ENCODE measurements at places on chromosomes 11 and 22.

- no peak for DNase-seq
These were observed 4.3 kb downstream of the LDHC start for GRCh38 chr11:18416459-18416858.

- DNase-seq = no peak
These were observed 951 bp upstream of the EHD1 start for GRCh38 chr11:64879244-64879900.

- no peak for DNase-seq
These were observed 16.9 kb upstream of the ARHGAP42 start for GRCh38 chr11:100670140-100670539.

- DNase-seq = no peak
These were observed 35.1 kb downstream of the HIPK3 start for GRCh38 chr11:33292311-33292710.

GRCh38 chr22:50302041-50302541 is 5.4 kb downstream of the PLXNB2 start:
- no peak for DNase-seq

GRCh38 chr11:17250561-17251350 is 25.8 kb upstream of the NUCB2 start:
- no peak for DNase-seq

- DNase-seq = no peak
These were observed 3.3 kb downstream of the TSPAN4 start for GRCh38 chr11:845872-846495.

DNA sequence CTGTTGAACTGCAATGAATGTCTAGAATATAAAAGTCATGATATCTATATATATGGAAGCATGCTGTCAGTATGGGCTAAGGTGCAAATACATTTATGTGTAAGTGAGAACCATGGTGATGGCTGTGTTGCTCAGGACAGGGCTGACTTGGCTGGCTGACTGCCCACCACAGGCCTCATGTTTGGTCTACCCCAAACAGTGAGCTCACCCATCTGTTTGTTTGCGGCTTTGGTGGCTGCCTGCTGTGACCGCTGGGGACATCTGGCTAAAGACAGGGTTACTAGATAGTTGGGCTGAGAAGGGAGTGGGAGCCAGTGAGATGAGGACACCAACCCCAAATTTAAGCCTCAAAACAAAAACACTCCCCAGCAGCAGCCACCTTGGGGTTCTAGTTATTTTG is 6.3 kb downstream of the CD44 start:
- no peak for DNase-seq

GRCh38 chr11:17400048-17400775 is 11.8 kb upstream of the KCNJ11 start:
- no peak for DNase-seq

GRCh38 chr11:66924272-66924671 is 33.9 kb downstream of the PC start:
- DNase-seq = no peak

DNA sequence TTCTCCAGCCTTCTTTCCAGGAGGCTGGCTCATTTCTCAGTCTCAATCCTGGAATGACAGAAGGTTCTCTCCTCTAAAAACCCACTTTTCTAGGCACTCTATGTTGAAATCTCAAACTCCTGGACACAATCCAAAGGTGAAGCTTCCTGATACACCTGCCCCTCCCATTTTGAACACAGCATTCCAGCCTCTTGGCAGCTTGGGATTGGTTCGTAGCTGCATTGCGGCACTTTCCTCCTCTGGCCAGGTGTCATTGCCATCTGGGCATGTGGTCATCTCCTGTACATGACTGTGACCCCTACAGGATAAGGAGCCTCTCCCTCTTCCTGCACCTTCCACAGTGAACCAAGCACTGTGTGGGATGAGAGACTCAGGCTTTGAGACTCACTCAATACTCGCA is 230.2 kb upstream of the B3GAT1 start:
- no peak for DNase-seq

DNA sequence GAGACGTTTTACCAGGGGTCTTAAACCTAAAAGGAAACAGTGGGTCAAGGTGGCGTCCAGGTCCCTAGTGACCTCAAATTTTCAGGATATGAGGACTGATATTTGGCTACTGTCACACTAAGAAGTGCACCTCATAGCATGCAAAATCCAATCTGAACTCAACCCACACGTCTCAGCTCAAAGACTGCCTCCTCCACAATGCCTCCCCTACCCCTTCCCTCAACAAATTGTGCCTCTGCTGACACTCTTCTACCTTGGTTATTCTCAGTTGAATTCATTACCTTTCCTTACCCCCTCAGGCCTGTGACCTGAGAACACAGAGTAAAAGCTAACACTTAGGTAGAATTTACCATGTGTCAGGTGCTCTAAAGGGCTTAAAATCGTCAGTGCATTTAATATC is 12.4 kb upstream of the LIPT2 start:
- no peak for DNase-seq

DNA sequence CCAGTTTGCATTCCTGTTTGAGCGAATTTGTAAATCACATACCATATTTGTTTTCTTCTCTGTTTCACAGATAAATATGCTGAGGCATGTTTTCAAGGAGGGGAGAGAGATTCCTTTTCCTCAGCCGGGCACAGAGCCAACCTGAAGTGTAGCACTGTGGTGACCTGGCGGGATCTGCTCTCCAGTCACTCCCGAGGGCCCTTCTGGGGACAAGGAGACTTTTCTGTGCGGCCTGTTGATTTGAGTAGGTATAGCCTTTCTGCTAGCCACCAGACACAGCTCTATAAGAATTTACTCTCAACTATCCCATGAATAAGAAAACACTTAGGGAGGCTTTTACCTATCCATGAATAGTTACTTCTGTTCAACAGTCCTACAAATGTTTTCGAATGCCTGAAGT is 63.5 kb upstream of the FDX1 start:
- DNase-seq = no peak

DNA sequence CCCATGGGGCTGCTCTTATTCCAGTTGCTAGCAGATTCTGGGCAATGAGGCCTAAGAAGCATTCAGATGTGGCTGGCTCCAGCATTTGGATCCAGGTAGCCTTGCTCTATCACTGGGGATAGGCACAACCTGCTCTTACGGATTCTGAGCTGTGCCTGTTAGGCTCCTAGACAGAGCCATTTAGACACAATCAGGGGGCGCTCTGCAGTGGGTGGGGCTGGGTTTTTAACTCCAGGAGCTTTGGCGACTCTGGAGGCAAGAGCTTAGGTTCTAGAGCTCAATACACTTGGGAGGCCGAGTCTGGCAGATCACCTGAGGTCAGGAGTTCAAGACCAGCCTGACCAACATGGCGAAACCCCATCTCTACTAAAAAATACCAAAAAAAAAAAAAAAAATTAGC is 32.0 kb downstream of the KCNC1 start:
- DNase-seq = no peak

GRCh38 chr22:44363013-44363979 is 50.5 kb upstream of the SHISAL1 start:
- no peak for DNase-seq
